ENCODE measurements at places on chromosomes 2 and 18.

DNA sequence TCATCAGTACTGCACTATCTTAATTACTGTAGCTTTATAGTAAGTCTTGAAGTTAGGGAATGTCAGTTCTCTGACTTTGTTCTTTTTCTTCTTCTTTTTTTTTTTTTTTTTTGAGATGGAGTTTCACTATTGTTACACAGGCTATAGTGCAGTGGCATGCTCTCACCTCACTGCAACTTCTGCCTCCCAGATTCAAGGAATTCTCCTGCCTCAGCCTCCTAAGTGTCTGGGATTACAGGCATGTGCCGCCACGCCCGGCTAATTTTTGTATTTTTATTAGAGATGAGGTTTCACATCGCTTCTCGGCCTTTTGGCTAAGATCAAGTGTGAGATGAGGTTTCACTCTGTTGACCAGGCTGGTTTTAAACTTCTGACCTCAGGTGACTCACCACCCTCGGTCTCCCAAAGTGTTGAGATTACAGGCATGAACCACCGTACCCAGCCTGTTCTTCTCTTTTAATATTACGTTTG, 41.9 kb upstream of the TANC1 start:
- DNase-seq: no peak

GRCh38 chr2:168244318-168244717, 3.1 kb downstream of the STK39 start:
- DNase-seq: peak; percentile 54

GRCh38 chr18:8358033-8358765, 251.0 kb upstream of the RAB12 start:
- DNase-seq: no peak

DNA sequence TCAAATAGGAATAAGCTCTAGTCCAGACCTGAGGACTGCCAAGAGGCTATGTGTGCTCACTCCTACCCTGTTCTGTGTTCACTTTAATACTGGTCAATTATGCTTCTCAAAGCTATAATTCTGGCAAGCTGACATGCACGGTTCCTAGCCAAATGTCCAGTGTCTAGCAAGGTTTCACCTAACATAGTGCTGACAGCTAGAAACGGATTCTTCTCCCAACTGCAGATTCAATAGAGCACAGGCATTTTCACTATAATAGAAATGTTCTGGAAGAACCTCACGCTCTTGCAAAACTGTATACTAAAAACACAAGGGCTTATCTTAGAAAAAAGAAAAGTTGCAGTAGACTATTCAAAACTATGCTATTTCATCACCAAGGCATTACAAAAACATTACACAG, 45.1 kb downstream of the HDAC4 start:
- no peak for DNase-seq

- DNase-seq: no peak
Measured at GRCh38 chr18:3901811-3902210, 451.8 kb downstream of the TGIF1 start.

- no peak for DNase-seq
Measured at GRCh38 chr2:44578471-44579093, 216.8 kb downstream of the CAMKMT start.

DNA sequence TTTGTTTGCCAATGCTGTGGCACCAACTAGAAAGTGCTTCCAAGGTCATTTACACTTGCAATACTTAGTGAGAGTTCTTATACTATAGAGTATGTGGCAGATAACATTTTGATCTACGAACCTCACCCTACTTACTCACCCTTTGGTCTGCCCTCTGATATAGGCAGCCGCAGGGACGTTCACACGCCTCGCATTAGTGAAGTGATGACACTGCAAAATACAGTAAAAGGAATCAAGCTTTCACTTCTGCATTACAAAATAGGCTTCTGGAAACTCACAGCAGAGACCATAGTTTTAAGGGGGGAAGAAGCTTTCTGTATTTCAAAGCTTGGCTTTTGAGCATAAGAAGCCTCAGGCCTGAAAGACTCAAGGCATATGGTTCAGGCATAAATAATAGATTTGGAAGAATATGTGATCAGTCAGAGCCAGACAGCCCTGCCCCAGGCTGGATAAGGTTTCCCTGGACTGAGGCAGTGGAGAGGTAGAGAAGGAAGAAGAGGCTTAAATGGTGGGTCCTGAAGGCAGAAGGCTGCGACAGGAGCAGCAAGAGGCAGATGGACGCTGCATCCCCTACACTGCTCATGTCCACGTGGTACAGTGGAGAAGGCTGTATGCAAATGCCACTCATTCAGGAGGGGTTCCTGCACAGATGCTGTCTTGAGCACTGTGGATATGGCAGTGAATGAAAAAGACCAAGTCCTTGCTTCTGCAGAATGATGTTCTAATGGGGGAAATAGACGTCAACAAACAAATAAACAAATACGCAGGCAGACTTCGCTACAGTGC, 63.1 kb downstream of the FECH start:
- no peak for DNase-seq

- DNase-seq: no peak
Measured at GRCh38 chr2:141906678-141907077, 224.1 kb downstream of the LRP1B start.

DNA sequence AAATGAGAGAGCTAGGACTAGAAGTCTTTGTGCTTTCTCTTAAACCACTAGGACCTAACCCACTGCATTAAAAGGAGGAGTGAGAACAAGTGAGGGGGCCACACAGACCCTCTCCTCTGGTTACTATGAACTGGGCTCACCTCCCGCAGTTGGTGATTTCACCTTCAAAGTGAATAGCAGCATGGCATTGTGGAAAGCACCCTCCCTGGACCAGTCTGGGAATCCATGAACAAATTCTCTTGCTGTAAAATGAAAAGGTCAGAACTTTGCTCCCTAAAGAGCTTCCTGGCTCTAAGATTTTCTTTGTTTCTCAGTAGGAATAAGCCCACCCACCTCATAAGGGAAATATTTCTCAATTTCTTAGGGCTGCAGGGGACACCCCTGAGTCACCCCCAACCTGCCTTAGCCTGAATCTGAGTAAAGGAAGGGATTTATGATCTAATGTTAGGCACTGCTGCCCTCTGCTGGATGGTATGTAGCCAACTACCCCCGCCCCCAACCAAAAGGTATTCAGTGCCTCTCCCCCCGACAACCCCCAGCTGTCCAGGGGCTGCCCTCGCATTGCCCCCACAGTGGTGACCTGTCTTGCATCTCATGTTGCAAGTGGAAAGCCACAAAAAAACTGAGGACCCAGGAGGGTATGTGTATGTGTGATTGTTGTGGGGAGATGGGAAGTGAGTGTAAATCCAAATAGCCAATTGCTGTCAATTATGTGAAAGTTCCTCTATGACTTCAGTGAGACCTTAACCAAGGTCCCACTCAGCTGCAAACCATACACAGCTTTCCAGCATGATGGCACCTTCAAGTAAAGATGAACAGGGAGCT, 230.9 kb upstream of the SLC14A2 start:
- peak; percentile 54 for DNase-seq

DNA sequence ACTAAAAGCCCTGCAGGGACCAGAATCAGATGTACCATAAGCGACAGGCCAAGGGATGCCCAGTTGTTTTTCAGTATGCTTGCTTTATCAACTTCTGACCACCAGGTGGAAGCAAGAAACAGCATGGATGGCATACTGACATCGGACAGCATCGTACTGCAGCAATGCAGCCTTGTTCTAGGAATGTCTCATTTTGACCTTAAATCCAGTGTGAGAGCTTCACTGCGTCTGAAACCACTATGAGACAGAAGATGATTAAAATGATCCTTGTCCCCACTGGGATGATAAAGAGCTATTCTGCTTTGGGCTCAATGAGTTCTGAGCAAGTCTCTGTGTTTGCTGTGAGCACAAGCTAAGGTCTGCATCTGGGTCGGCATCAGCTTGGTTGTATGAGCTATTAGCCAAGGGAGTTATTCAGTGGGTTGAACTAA, 54.3 kb downstream of the CDK15 start:
- peak; percentile 35 for DNase-seq

DNA sequence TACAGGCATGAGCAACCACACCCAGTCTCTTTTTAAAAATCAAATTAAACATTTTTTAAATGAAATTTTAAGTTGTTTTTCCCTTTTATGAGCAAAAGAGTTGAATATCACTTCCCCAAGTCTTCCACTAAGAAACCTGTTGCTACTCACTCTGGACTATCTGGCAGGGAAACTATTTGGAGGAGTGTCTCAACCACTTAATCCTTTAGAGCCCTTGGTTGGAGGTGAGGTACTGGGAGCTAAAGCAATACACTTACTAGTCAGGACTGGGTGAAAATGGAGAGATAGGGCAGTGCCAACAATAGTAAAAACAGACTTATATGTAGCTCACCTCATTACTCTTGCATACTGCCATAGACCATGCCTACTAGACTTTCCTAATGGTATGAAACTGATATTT, 135.5 kb downstream of the RND3 start:
- DNase-seq: no peak

GRCh38 chr2:99421469-99421868, 68.3 kb downstream of the REV1 start:
- no peak for DNase-seq

- DNase-seq: no peak
Measured at GRCh38 chr2:67258831-67259230, 138.3 kb upstream of the ETAA1 start.

DNA sequence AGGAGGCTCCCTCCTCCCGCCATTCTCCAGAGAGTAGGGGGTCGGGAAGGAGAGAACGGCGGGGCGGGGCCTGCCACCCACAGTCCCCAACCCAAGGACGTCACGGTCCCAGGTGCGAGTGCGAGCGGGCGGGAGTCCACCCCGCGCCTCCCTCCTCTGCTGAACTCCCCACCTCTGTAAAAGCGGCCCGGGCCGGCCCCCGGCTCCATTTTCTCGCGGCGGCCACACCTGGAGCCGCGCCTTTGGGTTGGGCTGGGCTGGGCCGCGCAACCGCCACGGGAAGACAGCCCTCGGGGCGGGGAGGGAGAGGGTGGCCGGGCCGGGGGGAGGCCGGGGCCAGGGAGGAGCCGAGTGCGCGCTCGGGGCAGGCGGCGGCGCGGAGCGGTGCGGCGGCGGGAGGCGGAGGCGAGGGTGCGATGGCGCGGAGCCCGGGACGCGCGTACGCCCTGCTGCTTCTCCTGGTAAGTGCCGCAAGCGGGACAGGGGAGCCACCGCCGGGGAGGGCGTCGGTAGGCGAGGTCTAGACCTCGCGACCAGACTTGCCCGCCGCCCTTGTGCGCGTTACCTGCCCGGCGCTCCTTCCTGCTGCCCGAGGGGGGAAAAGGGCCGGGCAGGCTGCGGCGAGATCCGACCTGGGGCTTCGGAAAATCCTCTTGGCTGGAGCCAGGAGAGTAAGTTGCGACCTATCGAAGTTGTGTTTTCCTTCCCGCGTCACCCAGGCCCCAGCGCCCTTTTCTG, at the start of gene DSG2:
TSS of gene DSG2 (plus strand) at position 342 of the 738 bp plus-strand sequence. CDS start at position 417, 75 bp downstream.
- DNase-seq: peak; percentile 92

GRCh38 chr2:74050151-74050550, 65.4 kb downstream of the TET3 start:
- DNase-seq: no peak

GRCh38 chr2:129499747-129500146, 479.7 kb upstream of the RAB6C start:
- DNase-seq: no peak

Measured in transverse colon (tissue), 4 donors.